ENCODE measurements at places on chromosomes 5 and 9. TPM values are rescaled to one million over a fixed set of nuclear protein-coding genes. Genes with fewer than 3 reads are reported as not detected.

HNRNPA0 gene
- 18.3 TPM for total RNA-seq

EGFLAM gene
- 6.8 TPM for total RNA-seq

SLC2A6 gene
- total RNA-seq: 7.0 TPM

LHX2 gene
- total RNA-seq: not detected

GRCh38 chr9:19782005-19782404 lies 6.8 kb downstream of the SLC24A2 start:
- no peak for DNase-seq
- H3K36me3 ChIP-seq: no peaks in the 10 kb centered on the region
- no peak overlapping the region for H3K4me3 ChIP-seq
- H3K27me3 ChIP-seq: peaks cover 25% of the 10 kb centered on the region

DNA sequence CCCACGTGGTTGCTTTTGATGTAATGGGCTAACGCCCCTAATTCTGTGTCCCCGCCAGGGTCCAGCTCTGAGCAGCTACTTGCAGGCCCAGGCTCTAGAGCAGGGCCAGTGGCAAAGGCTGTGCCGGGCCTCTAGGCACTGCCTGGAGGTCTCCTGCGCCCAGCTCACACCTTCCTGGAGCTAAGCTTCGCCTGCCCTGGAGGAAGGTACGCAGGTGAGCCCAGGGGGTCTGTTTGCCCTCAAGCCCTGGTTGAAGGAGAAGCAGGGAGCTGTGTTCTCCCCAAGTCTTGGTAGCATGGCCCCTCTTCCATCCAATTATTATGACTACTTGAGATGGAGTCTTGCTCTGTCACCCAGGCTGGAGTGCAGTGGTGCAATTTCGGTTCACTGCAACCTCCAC lies 5.2 kb upstream of the LMX1B start:
- no peaks in the 10 kb centered on the region for H3K36me3 ChIP-seq
- peaks cover 49% of the 10 kb centered on the region for H3K4me1 ChIP-seq
- peaks cover 61% of the 10 kb centered on the region for H3K27me3 ChIP-seq

Measured in heart right ventricle (tissue), 16 donors.